Neural crest cell (in vitro differentiated cells): ENCODE measurements at places on chromosomes 4 and X.

- no peak for DNase-seq
Measured at GRCh38 chr4:7860600-7861163, 79.0 kb downstream of the AFAP1 start.

DNA sequence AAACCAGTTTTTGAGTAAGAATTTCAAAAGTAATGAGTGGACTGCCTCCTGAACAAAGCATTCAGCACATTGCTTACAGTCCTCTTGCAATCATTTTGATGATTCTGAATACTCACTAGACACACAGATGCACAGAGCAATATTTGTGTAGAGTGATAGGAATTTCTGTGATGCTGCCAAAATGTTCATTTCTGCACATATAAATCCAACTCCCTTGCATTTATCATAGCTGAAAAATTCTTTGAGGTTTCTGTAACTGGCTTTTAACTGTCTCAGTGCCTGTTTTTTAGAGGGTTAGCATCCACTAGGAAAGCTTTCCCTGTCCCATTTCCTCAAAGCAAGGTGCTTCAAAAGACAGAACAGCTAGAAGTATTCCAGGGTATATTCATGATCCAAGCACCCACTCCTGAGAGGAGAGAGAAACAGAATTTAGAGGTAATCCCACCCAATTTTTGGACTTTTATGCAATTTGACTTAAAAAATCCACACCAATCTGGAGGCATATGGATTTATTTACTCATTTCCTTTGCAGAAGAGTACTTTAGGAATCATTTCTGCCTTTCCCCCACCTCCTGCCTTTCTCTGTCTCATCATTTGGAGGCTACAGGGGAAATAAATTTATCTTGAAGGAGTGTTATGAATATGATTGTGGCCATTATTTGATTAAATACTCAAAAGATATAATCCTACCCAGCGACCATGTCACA lies 234.5 kb upstream of the SLIT2 start:
- DNase-seq = no peak

GRCh38 chr4:67036791-67037190 lies 508.5 kb downstream of the CENPC start:
- no peak for DNase-seq

- DNase-seq = no peak
Measured at GRCh38 chr4:27094224-27094623, 233.6 kb downstream of the STIM2 start.

- DNase-seq = no peak
Measured at GRCh38 chrX:7444967-7445366, 297.0 kb upstream of the PUDP start.

GRCh38 chrX:11352296-11352741 lies 59.1 kb downstream of the AMELX start:
- no peak for DNase-seq

GRCh38 chr4:131091896-131092295 lies 1995.9 kb downstream of the C4orf33 start:
- DNase-seq = no peak

DNA sequence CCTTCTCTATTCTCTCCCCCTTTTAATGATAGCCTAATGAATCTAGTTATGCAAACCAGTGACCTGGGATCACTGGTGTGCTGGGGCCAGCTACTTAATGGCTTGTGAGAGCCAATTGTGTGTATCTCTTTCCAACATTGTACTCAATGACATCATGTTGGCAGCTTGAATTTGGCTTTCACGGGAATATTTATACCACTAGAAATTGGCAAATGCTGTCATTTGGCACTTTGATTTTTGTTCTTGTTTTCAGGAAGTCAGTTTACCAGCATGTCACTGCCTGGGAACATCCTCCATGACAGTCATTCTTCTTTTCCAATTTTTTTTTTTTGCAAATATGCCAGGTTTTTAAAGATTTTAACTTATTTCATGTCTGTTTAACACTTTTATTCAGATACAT lies 1685.3 kb downstream of the STIM2 start:
- DNase-seq = no peak

GRCh38 chrX:109475174-109475891 lies 6.6 kb downstream of the GUCY2F start:
- peak; percentile 65 for DNase-seq

DNA sequence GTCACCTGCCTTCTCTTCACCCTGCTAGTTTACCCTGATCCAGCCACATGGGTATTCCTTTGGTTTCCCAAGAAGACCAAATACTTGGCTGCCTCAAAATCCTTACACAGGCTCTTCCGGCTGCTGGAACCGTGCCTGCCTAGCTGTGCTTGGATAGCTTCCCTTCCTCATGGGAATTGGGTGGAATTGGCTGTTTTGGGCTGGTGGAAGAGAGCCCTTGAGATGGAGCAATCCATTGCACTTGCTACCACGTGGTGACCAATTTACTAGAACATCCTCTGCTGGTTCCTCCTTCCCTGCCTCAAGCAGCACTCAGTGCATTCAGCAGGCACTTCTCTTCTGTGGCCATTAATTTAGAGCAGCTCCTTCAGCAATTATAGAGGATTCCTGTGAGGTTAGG lies 119.3 kb upstream of the AP1S2 start:
- no peak for DNase-seq

- no peak for DNase-seq
Measured at GRCh38 chr4:91909963-91910362, 393.8 kb upstream of the GRID2 start.

- no peak for DNase-seq
Measured at GRCh38 chr4:113349430-113349829, 300.0 kb downstream of the ANK2 start.

DNA sequence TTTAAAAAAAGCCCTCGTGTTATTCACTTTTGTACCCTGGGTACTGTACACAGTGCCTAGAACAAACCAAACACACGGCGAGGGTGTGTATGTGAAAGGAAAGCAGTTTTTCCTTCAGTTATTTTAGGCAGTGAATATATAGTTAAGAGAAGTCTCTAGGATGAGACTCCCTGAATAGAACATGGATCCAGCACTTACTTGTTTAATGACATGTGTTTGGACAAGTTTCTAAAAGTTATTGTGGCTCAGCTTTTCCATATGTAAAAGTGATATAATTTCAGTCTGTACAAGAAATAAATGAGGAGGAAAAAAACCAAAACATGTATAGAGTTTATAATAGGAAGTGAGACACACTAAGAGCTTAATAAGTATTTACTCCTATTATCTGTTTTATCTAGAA lies 273.2 kb downstream of the ADGRL3 start:
- DNase-seq = no peak

DNA sequence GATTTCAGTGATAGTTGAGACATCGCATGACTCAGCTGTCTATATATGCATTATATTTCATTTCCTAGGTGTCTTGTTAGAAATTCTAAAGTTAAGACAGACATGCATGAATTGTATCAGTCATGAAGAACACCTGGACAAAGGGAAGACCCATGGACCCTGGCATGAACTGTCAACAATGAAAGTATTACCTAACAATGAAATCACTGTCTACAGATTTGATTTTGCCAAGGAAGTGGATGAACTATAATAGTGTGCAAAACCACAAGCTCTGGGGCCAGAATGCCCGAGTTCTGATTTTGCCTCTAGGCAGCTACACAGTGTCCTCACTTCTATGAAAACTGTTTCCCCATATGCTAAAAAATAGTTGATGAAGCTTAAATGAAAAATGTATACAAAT lies 386.1 kb downstream of the NLGN4X start:
- DNase-seq = no peak

- no peak for DNase-seq
Measured at GRCh38 chr4:185265942-185266341, 56.5 kb downstream of the SNX25 start.

- DNase-seq = no peak
Measured at GRCh38 chr4:59612235-59612634, 1587.9 kb upstream of the ADGRL3 start.

- no peak for DNase-seq
Measured at GRCh38 chr4:26141911-26142638, 178.7 kb upstream of the RBPJ start.

DNA sequence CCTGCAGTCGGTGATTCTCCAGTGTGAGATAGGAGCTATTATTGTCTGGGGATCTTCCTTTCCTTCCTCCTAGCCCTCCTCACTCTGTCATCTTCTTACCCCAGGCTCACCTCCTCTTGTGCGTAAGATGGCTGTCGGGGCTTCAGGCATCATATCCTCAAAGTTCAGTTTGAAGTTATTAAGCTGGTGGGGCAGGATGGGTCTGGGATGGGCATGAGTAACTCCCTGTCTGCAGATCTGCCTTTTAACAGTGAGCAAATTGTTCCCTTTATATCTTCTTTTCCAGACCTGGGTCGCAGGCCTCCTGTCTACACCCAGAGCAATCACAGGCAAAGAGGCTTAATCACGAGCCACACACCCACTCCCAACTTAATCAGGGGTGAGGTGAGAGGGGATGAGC lies 900 bp upstream of the MTMR1 start:
- DNase-seq = no peak

- no peak for DNase-seq
Measured at GRCh38 chr4:43244688-43245382, 352.3 kb downstream of the GRXCR1 start.

DNA sequence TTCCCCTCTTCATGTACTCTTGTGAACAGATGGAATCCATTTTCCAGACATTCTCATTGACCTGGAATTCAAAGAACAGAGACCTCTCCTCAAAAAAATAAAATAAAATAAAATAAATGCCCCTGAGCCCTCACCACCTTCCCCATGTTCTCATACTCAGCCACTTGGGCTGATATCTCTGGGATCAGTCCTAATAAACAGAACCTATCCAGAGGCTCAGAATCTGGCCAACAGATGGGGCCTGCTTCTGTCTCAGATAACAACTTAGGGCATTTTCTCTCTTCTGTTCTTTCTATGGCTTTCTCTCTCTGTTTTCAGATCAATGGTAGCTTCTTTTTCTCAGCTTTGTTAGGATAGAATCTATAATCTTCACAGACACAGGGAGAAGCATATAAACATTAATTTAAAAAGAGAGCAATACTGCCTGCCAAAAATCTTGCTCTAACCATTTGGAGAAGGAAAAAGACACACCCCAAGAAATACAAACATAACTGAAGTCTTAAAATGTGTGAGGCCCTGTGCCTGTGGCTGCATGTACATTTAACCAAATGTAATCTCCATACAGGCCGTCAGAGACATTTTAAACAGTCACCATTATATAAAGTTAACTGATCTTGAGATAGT lies 907.1 kb downstream of the FAT4 start:
- no peak for DNase-seq

- peak; percentile 37 for DNase-seq
Measured at GRCh38 chrX:136767104-136767941, 13.4 kb downstream of the ARHGEF6 start.
